ENCODE measurements at places on chromosomes 4 and X. TPM values are rescaled to one million over a fixed set of nuclear protein-coding genes. Genes with fewer than 3 reads are reported as not detected.

GRCh38 chrX:152942077-152942442 lies 44.2 kb downstream of the ZNF185 start:
- DNase-seq, result no peak

- no peak for DNase-seq
These were observed 38.1 kb downstream of the ABLIM2 start for GRCh38 chr4:8120501-8120900.

GRCh38 chr4:144647590-144647989 lies 1.6 kb downstream of the HHIP start:
- no peak for DNase-seq

Gene VGLL1
- not detected for total RNA-seq

Gene MAD2L1
- total RNA-seq, result 75.7 TPM

Gene LAMTOR3
- total RNA-seq, result 51.8 TPM

Gene FGD1
- total RNA-seq, result 6.4 TPM

Gene PWWP3B
- 16.7 TPM for total RNA-seq

DNA sequence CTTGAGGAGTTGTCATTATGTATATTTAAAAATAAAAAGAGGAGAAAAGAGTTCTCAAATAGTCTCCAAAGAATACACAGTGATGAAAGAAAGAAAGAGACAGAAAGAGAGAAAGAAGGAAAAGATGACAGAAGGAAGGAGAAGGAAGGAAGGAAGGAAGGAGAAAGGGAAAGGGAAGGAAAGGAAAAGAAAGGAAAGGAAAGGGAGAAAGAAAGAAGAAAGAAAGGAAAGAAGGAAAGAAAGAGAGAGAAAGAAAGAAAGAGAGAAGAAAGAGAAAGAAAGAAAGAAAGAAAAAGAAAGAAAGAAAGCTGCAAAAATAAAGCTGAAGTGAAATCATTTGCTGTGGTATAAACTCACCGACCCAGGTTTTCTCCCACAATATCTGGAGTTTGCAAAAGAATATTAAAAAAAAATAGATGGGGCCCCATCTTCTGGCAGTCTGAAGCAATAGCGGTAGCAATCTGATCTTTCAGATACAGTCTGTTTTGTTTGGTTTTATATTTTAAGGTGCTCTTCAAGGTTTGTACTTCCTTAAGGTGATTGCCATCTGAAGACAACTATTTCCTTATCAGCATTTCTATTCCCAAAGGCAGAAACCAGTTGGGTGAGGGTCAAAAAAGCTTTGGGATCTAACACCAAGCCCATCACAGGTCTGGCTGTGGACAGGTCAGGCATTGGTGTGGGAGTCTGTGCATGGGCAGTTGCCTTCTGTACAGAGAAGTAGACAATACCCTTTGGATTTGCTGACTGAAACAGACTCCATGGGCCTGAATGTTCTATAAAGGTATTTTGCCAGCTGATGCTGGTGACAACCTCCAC lies 160.4 kb downstream of the CPEB2 start:
- peak; percentile 51 for DNase-seq

GRCh38 chr4:90127223-90127705 lies at the start of gene CCSER1:
CCSER1 (plus strand) TSS chr4:90127394.
- no peak for DNase-seq

DNA sequence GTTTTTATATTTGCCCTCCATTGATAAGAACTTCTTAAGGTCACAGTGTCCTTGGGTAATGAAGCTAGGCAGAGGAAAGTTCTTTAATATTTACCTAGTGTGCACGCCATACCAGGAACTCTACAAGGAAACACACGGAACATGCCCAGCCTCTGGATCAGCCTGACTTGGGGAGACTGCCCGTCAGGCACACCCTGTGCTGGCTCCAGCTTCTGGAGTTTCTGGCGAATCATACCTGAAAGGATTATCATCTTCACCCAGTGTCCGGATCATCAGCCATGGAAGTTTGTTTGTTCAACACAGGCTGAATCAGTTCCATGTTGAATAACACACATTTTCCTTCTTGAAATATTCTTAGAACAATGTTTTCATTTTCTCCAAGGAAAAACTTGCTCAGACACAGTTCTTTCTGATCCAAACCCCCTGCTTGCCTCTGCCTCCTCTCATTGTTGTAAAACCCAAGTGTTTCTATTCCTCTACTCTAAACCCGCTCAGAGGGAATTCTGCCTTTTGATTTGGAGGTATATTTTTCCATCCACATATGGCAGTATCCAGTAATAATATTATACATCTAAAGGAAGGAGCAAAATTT lies 176.7 kb downstream of the SHROOM3 start:
- DNase-seq, result no peak

GRCh38 chr4:45353161-45353560 lies 626.8 kb upstream of the GNPDA2 start:
- DNase-seq, result no peak

GRCh38 chr4:156217236-156217635 lies 263.6 kb upstream of the CTSO start:
- DNase-seq, result no peak

DNA sequence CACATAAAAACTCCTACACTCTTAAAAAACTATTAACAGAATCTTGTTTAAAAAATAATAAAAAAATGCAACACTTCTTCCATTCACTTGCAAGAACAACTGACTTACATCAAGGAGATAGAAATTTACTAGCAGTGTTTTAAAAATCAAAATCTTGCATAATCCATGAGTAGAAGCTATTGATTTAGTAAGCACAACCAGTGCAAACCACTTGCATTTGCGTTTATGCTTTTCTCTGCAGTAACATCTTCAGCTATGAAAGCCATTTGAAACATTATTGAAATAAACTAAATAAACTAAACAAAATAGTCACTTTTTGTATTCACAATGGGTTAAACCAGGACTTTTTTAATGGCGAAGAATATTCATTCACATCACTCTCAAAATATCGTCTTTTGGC lies 389.2 kb upstream of the EMCN start:
- DNase-seq, result no peak

- DNase-seq, result no peak
These were observed 32.1 kb upstream of the GTPBP6 start for GRCh38 chrX:350534-351323.

DNA sequence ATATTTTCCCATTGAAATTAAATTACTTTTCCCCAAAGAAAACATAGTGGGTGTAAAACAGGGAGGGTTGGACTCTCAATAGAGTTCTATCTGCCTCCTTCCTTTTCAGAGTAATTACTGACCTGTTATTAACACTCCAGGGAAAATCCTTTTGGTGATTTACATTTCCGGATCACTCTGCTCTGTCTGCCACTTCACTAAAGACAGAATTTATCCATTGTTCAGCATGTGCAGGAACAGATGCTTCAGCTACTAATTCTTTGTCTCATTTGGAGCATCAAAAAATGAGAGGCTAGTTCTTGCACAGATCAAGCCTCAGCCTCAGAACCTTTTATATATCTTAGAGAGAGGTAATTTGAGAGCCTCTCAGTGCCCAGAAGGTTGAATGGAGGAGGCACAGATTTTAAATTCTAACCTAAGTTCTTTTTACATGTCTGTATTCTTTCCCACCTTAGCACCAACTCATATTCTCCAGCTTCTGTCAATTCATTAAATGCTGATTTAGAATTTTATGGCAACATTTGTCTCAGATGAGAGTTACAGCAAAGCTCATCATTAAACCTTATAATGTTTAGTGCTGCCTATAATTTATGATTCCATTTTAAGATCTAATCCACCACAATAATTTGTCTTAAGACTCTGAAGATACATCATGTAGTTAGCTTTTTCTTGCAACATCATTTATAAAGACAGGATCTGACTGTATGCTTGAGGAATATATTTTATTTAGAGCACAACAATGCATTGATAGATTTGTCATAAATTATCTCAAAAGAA lies 1494.4 kb downstream of the STIM2 start:
- DNase-seq, result no peak

DNA sequence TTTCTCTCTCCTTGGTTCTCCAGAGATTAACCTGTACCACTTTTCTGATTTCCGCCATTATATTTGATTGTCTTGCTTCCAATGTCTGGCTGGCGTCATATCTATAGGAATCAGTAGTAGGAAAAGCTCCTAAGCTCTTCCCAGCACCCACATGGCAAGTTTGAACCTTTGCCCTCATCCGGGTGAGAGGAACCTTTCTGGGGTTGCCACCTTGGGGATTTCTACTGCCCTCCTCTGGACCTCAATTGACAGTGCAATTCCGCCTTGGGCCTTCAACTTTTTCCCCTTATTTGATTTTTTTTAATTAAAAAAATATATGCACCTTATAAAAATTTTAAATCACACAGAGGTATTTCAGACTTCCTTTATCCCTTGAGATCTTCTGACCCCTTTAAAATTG lies 2.0 kb upstream of the CXorf66 start:
- peak; percentile 5 for DNase-seq

DNA sequence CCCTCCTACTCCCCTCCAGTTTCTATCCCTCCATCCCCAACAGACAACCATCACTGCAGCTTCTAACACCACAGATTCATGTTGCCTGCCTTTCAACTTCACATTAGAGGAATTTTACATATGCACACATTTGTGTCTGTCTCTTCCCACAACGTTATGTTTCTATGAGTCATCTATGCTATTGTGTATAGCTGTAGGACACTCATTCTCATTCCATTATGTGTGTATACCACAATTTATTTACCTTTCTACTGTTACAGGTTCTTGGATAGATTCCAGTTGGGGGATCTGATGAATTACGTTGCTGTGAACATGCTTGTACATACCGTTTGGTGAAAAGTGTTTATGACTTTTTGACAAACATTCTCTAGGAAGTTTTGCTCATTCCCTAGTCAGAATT lies 58.8 kb upstream of the TRPC3 start:
- DNase-seq, result peak; percentile 7

- DNase-seq, result no peak
These were observed 39.2 kb upstream of the HMX1 start for GRCh38 chr4:8910822-8911315.

DNA sequence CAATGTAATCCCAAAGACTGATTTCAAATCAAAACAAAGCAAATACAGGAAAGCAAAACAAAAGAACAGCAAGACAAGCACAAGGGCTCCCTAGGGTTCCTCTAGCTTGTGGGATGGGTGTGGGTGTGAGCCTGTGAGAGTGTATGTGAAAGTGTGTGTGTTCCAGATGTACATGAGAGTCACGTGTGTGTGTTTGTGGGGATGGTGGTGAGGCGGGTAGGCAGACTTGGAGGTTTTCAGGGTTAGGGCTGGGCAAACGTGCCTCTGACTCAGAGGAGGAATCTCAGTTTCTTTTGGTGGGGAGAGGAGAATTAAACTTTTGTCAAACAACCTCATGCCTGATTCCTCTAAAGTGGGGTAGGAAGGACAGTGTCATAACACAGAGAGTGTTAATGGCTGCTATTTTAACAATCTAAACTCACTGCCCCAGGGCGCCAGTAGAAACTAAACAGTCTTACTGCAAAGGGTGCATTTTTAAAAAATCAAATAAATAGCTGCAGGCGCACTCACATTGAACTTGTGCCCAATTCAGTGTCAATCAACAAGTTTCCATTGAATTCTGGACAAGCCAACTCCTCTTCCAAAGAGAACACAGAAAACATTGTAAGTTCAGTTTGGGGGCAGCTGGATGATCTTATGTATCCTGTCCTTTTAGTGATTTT lies 51.8 kb downstream of the CHRDL1 start:
- DNase-seq, result no peak

Gene XAGE1A
- total RNA-seq, result not detected

Gene CENPC
- 16.0 TPM for total RNA-seq

Gene OTC
- not detected for total RNA-seq

- DNase-seq, result peak; percentile 51
These were observed 6.0 kb upstream of the SH3TC1 start for GRCh38 chr4:8192748-8193738.

Gene TMEM47
- 54.7 TPM for total RNA-seq

Gene MAGEB10
- total RNA-seq, result not detected

DNA sequence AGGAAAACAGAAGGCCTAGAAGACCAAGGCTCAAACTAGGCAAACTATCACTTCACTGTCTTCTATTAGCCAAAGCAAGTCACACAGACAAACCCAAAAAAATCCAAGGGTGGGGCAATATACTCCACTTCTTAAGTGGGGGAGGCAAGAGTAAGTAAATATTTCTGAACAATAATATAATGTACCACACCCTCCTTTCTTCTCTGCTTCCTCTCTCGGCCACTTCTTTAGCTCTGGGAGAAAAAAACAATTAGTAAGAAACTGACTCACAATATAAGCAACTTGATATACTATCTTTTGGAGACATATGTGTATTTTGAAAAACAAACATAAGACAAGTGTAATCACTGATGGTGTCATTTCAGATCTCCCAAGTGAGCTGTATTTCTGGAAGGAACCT lies 14.8 kb downstream of the DCAF8L1 start:
- DNase-seq, result no peak

- DNase-seq, result no peak
These were observed 613.1 kb upstream of the HS3ST1 start for GRCh38 chr4:12041828-12042227.

GRCh38 chr4:20259707-20260106 lies 8.0 kb downstream of the SLIT2 start:
- DNase-seq, result no peak

DNA sequence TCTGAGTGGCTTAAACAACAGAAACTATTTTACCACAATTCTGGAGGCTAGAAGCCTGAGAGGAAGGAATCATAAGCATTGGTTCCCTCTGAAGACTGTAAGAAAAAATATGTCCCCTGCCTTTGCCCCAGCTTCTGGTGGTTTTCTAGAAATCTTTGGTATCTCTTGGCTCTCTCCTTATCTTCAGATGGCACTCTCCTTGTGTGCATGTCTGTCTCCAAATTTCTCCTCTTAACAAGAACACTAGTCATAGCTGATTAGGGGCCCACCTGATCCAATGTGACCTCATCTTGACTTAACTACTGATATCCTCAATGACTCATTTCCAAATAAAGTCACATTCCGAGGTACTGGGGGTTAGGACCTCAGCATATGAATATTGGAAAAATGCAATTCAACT lies 635.0 kb upstream of the NR3C2 start:
- DNase-seq, result peak; percentile 19

GRCh38 chr4:149029056-149029651 lies 586.9 kb upstream of the NR3C2 start:
- no peak for DNase-seq

DNA sequence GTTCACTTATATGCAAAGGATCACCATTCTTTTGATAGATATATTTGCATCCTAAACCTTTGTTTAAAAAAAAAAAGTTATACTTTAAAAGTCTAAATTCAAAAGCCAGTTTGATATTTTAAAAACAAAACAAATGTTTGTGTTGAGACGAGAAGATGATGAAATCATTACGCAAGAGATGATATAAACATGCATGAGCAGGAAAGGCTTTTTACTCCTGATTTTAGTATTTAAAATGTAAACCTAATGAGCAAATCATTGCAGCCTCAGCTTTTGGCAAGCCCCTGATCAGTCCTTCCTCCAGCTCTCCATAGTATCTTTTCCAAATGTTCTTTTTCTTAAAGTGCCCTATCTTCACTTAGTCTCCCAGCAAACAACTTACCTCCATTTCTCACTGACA lies 115.6 kb downstream of the ARAP2 start:
- no peak for DNase-seq

- no peak for DNase-seq
These were observed 180.7 kb downstream of the CRLF2 start for GRCh38 chrX:1031521-1032430.

- no peak for DNase-seq
These were observed 137.8 kb upstream of the TENM3 start for GRCh38 chr4:182105416-182105815.

Measured in LHCN-M2 (cell line).